ENCODE measurements at places on chromosomes 6 and 20.

GRCh38 chr6:79538106-79538971 lies 1.1 kb upstream of the LCA5 start:
- DNase-seq: peak; percentile 24

DNA sequence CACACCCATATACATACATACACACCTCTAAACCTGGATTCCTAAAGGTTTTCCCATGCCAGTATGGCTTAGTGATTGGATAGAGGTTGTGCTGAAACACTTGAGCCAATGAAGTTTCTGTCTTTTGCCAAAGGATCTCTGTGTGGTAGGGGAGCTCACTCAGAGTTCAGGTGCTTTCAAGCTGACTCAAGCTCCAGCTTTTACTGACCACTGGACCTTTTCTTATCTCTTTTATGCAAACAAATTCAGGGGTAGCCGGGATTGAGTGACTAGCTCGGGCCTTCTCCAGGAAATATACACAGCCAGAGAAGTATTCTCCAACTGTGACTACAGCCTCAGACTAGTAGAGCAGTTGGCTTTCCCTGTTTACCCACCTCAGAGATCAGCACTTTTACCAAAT lies 21.5 kb upstream of the DSE start:
- DNase-seq: no peak

DNA sequence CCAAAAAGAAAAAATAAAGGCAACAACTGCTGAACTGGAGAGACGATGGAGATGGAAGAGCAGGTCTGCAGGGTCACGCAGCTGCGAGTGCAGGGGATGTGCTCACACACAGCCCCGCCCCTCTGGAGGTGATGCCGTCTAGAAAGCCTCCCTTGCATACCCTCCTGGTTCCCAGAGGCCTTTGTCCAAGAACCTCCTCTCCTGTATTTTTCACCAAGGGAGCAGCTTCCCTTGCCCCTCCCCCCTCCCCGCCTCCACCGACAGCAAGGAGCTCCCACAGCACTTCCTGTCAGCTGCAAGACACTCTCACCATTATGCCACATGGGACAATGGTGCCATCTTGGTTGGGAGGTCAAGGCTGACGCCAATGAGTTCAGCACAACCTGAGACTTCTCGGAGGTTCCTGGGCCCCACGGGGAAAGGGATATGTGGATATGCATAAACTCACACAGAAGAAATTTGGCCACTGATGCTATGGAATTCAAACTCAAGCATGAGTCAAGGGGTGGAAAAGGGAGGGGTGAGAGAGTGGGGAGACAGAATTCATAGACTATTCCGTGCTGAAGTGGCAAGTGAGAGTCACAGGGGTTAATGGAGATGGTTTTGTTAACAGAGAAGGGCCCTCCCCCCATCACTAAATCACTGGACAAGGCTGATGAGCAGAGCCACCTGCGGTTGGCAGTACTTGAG lies 132.9 kb downstream of the SCML4 start:
- DNase-seq: peak; percentile 34

GRCh38 chr20:61422636-61423425 lies 170.8 kb downstream of the CDH4 start:
- DNase-seq: no peak

- no peak for DNase-seq
These were observed 43.6 kb upstream of the SLC4A11 start for GRCh38 chr20:3282271-3283221.

DNA sequence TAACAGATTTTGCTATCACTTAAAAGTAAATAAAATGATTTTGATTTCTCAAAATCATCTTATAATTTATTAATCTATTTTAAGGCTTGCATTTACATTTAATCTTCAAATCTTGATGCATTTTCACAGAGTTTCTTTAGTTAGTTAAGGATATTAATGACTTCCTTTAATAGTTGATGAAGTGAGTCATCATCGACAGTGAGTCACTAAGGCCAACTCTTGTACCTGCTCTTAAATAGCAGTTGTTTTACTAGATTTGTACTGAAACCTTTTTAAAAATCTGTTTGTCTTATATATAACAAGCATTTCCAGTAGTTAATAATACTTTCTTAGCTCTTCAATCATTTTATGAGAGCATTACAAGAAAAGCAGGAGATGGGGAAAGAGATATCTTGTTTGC lies 191.7 kb downstream of the ESR1 start:
- peak; percentile 3 for DNase-seq

DNA sequence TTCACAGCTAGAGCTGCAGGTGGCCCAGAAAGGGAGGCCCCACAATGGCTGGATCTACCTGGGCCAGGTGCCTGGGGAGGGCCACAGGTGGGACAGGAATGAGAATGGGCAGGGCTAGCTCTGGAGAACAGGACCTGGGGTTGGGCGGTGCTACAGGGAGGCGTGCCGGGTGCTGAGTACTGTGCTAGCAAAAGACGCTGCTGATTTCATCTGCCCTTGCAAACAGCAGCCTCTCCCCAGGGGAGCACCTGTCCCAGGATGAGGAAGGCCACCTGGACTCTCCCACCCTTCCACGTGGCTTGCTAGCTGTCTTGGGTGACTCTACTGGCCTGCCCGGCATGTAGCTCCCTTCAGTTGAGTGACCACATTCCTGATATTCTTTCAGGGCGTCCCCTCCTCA lies 6.6 kb upstream of the YTHDF1 start:
- no peak for DNase-seq

- no peak for DNase-seq
These were observed 429.0 kb downstream of the UTRN start for GRCh38 chr6:144714021-144714712.

DNA sequence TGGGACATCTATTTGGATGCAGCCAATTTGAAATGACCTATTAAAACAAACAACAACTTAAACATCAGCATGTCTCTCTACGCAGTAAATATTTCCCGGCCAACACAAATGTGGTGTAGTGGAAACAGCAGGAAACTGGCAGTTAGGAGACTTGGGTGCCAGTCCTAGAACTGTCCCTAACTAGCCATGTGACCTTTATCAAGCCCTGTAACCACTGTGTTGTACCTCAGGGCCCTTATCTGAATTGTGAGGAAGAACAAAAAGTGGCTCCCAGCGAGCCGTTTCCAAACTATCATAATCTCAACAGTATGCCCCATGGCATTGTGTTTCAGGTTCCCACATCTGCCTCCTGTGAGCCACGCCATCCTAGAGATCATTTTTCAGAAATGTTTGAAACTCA lies 124.5 kb downstream of the IMPG1 start:
- no peak for DNase-seq

- peak; percentile 63 for DNase-seq
These were observed 49.3 kb downstream of the PRR18 start for GRCh38 chr6:166258854-166259276.

GRCh38 chr20:15923030-15923776 lies 650.0 kb downstream of the KIF16B start:
- no peak for DNase-seq

DNA sequence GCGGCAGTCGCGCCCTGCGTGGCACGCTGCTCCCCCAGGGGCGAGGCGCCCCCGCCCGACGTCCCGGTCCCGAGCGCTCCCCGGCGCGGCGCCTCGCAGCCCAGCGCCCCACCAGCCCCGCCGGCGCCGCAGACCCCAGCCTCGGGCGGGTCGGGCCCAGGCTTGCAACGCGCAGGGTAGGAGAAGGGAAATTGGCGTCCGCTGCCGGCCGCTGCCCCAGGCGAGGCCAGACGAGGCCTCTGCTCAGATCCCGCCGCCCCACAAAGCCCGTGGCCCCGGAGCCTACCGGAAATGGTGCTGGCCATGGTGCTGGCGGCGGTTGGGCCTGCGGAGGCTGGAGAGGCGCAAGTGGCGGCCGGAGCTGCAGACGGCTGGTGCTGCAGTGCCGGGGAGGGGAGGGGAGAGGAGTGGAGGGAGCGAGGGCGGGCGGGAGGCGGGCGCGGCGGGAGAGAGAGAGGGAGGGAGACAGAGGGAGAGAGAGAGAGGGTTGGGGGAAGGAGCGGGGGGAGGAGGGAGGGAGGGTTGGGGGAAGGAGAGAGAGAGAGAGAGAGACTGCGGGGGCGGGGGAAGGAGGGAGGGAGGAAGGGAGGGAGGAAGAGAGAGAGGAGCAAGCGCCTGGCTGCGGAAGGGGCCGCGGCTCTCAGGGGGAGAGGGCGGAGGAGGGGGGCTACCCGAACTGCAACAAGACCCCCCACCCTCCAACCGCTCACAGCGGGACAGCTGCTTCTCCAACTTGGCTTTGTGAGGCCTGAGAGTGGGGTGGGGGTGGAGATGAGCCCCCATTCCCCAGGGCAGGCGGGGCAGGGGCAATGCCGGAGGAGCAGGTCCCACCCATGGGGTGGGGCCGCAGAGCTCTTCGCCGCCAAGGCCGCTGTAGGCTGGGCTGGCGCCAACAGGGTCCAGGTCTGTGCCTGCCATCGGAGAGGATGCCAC lies at the start of gene STMN3:
TSS of gene STMN3 (minus strand) at position 384 of the 933 bp plus-strand sequence. CDS start at position 305, 79 bp downstream.
- DNase-seq: peak; percentile 91
